Occipital lobe (tissue), 3 donors: ENCODE measurements at places on chromosomes 3 and 15.

- DNase-seq = no peak
Observed at GRCh38 chr15:51298620-51299019, 39.8 kb downstream of the CYP19A1 start.

DNA sequence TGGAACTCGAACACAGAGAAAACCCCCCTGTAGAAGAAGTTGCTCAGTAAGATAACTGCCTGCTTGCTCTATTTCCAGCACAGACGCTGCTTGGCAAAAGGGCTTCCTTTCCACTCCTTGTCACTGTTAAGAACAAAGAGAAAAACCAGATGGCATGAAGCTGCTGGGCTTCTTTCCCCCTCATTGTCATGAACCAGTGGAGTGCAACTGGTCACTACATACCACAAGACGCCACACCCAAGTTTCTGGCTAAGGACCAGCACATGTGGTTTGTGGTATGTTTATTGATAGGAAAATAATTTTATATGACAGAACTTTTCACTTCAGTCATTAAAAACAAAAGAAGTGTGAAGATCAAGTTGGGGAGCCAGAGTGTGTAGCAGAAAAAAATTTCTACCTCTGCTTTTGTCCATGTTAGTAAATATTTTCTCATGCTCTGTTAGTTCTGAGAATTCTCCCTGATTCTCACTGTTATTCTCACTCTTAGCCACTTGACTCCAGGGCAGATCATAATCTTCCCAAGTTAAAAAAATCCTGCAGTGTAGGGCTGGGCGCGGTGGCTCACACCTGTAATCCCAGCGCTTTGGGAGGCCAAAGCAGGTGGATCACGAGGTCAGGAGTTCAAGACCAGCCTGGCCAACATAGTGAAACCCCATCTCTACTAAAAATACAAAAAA is 37.9 kb downstream of the CLK3 start:
- DNase-seq = no peak

DNA sequence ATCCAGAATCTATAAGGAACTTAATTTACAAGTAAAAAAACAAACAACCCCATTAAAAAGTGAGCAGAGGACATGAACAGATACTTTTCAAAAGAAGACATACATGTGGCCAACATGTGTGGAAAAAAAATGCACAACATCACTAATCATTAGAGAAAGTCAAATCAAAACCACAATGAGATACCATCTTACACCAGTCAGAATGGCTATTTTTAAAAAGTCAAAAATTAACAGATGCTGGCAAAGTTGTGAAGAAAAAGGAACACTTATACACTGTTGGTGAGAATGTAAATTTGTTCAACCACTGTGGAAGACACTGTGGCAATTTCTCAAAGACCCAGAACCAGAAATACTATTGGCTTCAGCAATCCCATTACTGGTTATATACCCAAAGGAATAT is 830.0 kb upstream of the ALCAM start:
- DNase-seq = no peak

GRCh38 chr3:172107403-172107802 is 68.0 kb downstream of the FNDC3B start:
- no peak for DNase-seq

GRCh38 chr3:27357665-27358258 is 11.4 kb downstream of the NEK10 start:
- DNase-seq = no peak

GRCh38 chr3:143896486-143896885 is 48.2 kb upstream of the SLC9A9 start:
- DNase-seq = no peak
